Activated CD4-positive, alpha-beta T cell treated with anti-CD3 and anti-CD28 coated beads, Interleukin-2, amount 50 U/mL, for 24 hours (primary cell): ENCODE measurements at places on chromosomes 3 and 15.

DNA sequence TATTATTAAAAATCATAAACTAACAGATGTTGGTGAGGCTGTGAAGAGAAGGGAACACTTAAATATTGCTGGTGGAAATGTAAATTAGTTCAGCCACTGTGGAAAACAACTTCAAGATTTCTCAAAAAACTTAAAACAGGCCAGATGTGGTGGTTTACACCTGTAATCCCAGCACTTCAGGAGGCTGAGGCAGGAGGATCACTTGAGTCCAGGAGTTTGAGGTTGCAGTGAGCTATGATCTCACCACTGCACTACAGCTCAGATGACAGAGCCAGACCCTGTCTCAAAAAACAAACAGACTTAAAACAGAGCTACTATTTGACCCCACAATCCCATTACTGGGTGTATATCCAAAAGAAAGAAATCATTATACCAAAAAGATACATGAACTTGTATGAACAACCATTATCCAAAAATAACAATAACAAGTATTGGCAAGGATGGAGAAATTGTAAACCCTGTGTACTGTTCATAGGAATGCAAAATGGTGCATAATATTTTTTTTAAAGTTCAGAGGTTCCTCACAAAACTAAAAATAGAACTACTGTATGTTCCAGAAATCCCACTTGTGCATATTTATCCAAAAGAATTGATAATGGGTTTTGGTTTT, 25.5 kb downstream of the ZNF148 start:
- DNase-seq: no peak

GRCh38 chr3:104069114-104069513, 1297.6 kb upstream of the ALCAM start:
- DNase-seq: no peak

DNA sequence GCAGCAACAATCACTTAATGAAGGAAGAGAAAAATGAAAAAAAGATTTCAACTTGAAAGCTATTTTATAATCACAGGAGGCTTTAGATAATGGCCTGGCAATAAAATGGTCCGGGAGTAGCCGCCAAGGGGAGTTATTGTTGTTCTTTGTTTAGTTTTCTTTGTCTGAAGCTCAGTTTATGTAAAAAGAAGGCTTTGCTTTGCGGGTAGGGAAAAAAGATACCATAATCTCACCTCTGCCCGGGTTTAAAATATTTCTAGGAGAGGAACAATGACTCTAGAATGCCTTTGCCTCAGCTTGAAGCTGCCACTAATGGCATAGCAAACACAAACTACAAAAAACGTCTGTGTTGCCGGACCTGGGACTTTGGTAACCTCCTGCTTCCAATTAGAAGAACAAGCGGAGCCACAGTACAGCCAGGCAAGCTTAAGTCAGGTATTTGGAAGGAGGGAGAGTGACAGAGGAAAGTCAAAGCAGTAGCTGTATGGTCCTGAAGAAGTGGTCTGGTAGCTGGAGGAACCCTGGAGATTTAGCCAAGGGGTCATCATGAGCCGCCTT, 764.5 kb downstream of the TUSC7 start:
- DNase-seq: no peak

DNA sequence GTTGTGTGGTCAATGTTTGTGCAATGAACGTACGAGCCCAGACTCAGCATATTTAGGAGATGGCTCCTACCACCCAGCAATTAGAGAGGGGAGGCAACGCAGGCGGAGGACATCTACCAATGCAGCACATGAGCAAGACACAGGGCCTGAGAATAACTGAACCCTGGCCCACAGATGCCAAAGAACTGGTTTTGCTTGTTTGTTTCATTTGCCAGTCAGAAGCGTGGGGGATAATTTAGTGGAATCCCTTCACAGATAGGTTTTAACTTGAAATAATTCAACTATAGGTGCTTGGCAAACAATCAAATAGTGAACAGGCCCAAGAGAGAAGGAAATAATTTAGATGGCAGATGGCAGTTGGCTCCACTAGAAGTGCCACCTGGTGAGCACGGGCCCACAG, 54.8 kb downstream of the LIPC start:
- DNase-seq: no peak

GRCh38 chr3:179853176-179853575, 183.6 kb downstream of the PEX5L start:
- DNase-seq: no peak

GRCh38 chr15:77031376-77032050, 36.6 kb downstream of the PSTPIP1 start:
- DNase-seq: no peak

DNA sequence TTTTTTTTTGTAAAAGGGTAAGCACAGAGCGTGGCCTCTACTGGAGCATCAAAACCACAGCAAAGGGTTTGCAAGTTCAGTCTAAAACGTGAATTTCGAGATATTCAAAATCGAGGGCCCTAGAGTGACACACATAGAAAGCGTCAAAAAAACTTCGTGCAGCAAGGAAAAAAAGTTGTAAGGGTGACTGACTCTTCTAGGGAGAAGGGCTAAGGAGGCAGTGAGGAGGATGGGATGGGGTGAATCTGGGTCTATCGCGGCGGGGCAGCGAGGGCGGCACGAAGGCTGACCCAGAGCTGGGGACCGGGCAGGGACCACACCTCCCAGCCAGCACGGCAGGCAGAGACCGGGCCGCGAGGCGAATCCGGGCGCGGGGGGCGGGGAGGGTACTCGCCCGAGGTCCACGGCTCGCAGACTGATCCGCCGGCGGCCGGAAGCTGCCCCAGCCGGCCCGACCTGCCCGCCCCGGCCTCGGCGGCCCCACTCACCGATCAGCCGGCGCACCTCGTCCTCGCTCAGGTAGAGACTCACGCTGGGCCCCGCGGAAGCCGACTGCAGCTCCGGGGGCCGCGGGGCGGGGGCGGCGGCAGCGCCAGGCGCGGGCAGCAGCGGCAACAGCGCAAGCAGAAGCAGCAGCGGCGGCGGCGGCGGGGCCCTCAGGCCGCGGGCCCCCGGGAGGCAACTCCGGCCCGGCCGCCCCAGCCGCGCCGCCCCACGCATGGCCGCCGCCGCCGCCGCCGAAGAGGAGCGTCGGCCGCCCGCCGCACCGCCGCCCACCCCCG, 533 bp downstream of the RYK start:
- peak; percentile 17 for DNase-seq

- no peak for DNase-seq
Measured at GRCh38 chr3:39323494-39323893, 6.0 kb upstream of the CCR8 start.

GRCh38 chr3:7950890-7951289, 550.7 kb upstream of the LMCD1 start:
- DNase-seq: no peak

DNA sequence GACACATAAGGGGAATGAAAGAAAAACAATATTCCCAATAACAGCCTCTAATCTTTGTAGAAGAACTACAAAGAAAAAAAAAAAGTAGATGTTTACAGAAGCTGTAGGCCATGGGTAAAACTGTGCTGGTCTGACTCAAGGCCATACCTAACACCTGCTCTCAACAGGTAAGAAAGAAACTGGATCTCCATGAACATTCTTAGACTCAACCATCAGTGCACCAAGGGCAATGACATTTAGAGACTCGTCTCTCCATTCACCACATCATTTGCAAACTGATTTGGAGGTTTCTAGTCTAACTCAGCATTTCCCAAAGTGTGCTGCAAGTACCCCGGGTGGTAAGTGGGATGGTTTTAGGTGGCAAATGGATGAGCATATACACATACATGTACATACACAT, 164.2 kb downstream of the FOXP1 start:
- no peak for DNase-seq

- no peak for DNase-seq
Measured at GRCh38 chr15:47908950-47909670, 191.8 kb downstream of the SEMA6D start.

DNA sequence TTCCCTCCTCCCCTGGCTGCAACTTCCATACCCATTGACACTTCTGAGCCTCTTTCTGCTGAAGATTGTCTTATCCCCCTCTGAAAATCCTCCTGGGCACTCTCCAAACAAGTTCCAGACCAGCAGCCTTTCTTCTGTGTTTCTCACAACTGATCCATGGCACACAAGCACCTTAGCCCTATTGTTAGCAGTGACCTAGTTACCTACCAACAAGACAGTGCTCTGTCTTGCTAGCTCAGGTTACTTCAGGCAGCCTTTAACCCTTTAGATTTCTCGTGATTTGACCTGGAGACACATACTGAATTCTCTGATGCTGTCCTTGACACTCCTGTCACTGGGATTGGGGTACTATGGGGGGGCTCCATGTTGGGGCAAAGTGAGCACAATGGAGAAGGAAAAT, 82.1 kb downstream of the GTF2E1 start:
- no peak for DNase-seq

DNA sequence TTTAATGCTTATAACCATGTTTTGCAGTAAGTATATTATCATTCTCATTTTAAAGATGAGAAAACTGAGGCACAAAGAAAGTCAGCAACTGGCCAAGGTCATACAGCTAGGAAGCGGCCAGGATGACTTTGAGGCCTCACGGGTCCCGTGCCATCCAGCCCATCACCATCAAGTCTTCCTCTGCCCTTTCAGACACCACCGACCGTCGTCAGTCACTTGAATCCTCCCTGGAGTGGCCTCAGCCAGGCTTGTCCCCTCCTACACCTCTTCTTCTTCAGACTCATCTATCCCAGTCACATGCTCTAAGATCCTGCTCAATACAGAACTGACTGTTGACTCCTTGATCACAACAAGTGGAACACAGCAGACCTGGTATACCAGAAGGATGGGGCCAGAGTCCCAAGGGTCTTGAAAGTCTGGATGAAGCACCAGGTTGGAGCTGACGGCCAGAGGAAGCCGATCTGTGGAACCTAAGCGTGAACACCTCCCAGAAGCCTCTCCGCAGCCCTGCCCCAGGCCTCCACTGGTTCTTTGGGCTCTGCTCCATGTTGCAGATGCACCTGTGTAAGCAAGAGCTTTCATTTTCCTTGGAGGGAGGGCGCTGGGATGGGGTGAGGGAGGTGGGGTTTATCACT, 22.1 kb downstream of the ITGA11 start:
- no peak for DNase-seq

DNA sequence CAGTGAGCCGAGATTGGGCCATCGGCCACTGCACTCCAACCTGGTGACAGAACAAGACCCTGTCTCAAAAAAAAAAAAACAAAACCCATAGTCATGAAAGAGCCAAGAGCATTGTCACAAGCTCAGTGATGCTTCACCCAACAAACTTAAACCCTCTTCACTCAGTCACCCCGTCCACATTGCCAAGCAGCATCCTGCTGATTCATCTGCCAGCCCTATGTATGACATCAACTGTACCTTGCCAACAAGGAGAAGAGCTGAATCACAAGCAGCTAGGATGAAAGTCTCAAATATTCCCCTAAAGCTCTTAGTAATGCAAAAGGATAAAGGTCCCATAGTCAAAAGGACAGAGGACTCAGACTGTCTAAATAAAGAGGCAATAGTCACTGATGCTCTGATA, 90.0 kb downstream of the ANO10 start:
- DNase-seq: no peak

DNA sequence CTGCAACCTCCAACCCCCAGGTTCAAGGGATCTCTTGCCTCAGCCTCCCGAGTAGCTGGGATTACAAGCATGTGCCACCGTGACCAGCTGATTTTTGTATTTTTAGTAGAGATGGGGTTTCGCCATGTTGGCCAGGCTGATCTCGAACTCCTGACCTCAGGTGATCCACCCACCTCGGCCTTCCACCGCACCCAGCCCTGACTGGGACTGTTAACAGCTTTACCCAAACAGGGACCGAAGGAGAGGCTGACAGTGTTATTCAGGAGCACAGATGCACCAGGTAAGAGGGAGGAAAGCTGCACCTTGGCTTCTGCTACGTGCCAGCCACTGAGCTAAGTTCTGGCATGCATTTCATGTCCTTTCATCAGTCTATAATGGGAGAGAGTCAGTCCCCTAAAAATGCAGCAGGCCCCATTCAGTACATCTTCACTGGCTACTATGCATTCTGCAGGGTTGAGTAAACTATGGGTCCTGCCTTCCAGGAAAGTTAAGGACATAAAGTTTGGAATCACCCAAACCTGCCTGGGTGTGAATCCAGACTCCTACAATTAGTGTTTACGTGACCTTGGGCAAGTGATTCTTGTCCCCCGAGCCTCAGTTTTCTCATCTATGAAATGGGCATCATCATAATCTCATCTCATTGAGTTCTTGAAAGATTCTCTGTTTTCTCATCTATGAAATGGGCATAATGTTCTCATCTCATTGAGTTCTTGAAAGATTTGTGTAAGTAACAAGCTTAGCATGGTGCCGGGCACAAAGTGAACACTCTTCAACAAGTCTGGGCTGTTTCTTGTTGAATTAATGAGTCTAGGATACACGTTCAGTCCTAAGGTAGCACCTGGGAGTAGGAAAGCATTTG, 82.2 kb downstream of the CPN2 start:
- no peak for DNase-seq

DNA sequence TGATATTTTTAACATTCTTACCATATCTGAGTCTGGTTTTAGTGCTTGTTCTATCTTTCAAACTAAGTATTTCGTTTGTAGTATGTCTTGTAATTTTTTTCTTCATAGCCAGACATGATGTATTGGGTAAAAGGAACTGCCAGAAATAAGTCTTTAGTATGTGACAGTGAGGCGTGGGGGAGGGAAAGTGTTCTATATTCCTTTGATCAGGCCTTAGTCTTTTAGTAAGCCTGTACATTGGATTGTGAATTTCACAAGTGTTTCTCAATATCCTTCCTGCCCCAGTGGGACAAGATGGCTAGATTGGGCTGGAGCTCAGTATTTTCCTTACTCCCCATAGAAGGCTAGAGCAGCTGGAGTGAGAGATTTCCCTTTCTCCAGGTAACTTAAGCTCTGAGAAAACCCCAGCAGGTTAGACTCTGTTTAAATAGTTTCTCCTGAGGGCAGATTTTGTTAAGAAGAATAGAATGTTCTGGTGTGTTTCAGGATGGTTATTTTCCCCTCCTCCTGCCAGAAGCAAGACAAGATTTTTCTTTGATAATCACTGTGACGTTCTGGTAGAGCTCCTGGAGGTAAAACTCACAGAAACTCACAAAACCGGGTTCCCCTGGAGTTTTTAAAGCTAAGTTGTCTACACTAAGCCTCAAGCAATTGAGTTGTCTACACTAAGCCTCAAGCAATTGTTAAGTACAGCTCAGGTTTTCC, 140.7 kb upstream of the ARPP21 start:
- no peak for DNase-seq

DNA sequence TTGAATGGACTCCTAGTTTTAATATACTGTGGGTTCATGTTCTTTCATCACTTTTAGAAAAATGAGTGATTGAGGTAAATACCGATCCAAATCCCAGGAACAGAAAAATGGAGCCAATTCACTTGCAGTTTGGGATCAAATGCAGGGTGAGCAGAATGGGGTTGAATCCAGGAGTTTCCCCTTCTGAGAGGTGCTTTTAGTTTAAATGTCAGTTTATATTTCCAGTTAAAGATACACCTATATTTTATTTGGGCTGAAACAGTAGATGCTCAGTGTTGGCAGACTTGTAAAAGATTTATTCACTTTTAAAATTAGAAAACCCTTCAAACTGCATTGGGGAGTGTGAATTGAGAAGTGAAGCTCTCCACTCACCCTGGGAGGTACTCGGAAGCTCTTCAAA, 2.6 kb downstream of the TRIM71 start:
- no peak for DNase-seq

DNA sequence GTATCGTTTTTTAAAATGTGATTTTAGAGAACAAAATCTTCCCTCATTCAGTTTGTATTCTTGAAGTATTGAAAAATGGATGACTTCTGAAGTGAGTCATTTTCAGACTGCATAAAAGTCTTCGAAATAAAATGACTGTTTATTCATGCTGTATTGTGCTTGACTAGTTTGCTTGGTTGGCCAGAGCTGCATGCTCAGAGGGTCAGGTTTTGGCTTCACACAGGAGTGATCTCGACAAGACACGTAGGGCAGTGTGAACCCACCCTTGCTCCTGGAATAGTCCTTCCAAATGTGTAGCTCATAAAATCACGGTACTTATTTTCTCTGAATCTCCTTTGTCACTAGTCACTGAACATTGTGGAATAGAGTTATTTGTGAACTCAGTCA, 73.3 kb downstream of the FNDC3B start:
- no peak for DNase-seq
